ENCODE measurements at places on chromosomes 11 and 22. TPM values are rescaled to one million over a fixed set of nuclear protein-coding genes. Genes with fewer than 3 reads are reported as not detected.

Gene IL18
- 1.6 TPM for total RNA-seq

Gene PKDREJ
- total RNA-seq, result 0.08 TPM

Gene LYVE1
- total RNA-seq, result 41.1 TPM

Gene GGTLC2
- not detected for total RNA-seq

Gene RIMBP3B
- total RNA-seq, result not detected

Gene ELFN2
- total RNA-seq, result not detected

Gene LRP4
- total RNA-seq, result 22.0 TPM

Gene SPI1
- 8.3 TPM for total RNA-seq

Gene MMP7
- total RNA-seq, result not detected

Gene PPP2R5B
- total RNA-seq, result 22.5 TPM

Gene C11orf16
- not detected for total RNA-seq

Gene C22orf15
- not detected for total RNA-seq

Gene CDHR5
- not detected for total RNA-seq

Gene GPHA2
- not detected for total RNA-seq

Data from left ventricle myocardium inferior (tissue), 1 donor.